ENCODE measurements at places on chromosomes 11 and 22. TPM values are rescaled to one million over a fixed set of nuclear protein-coding genes. Genes with fewer than 3 reads are reported as not detected.

- peak; percentile 46 for DNase-seq
- H3K4me3 ChIP-seq = no peak overlapping the region
- H3K4me1 ChIP-seq = no peaks in the 10 kb centered on the region
- H3K36me3 ChIP-seq = no peaks in the 10 kb centered on the region
Observed at GRCh38 chr11:11798586-11799438, 43.0 kb upstream of the USP47 start.

GRCh38 chr11:67524480-67524808, 1.2 kb upstream of the CABP2 start:
- no peak overlapping the region for H3K27ac ChIP-seq
- H3K4me1 ChIP-seq = no peaks in the 10 kb centered on the region
- H3K36me3 ChIP-seq = no peaks in the 10 kb centered on the region
- H3K27me3 ChIP-seq = peaks cover 5% of the 10 kb centered on the region

DNA sequence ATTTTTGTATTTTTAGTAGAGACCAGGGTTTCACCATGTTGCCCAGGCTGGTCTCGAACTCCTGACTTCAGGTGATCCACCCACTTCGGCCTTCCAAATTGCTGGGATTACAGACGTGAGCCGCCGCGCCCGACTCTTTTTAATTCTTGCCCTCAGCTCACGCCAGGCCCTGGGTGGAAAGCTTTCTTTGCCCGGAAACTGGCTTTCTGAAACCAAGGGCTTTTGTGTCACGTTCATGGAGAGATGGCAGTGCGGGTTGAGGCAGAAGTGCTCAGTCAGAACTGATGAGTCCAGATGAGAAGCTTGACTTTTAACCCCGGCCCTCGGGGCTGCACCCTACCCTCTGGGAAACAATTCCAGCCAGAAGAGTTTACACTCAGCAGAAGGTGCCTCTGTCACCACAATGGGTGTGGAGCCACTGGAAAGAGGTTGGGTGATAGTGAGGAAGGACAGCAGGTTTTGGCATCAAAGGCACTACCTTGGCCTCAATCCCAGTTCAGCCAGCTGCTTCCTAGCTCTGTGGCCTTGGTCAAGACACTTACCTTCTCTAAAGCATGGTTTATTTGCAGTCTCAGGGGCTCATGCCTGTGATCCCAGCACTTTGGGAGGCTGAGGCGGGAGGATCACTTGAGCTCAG, 890 bp upstream of the ARFGAP3 start:
- no peak for DNase-seq
- no peak overlapping the region for H3K27ac ChIP-seq
- peaks cover 22% of the 10 kb centered on the region for H3K4me1 ChIP-seq
- H3K27me3 ChIP-seq = no peaks in the 10 kb centered on the region

DNA sequence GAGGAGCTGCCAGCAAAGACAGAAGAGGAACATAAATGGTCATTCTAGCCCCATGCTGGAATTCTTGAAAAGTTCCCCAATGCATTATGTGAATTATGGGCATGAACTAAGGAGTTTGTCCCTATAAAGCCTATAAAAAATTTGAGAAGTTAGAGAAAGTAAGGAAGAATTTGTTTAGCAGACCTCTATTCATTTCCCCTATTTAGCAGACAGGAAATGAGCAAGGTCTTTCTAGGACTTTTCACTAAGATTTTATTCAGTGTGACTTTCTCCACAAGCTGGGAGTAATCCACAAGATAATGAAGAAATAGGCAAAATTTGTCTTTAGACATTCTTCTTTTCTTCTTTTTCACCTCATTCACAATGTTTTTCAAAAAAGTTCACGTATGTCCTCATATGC, 20.0 kb downstream of the PRRG4 start:
- no peaks in the 10 kb centered on the region for H3K4me1 ChIP-seq
- no peaks in the 10 kb centered on the region for H3K36me3 ChIP-seq
- H3K27me3 ChIP-seq = no peaks in the 10 kb centered on the region
- H3K27ac ChIP-seq = no peak overlapping the region
- H3K4me3 ChIP-seq = no peak overlapping the region

- no peak overlapping the region for H3K27ac ChIP-seq
- no peak for DNase-seq
- no peaks in the 10 kb centered on the region for H3K36me3 ChIP-seq
- H3K4me1 ChIP-seq = no peaks in the 10 kb centered on the region
Observed at GRCh38 chr11:78542007-78542406, 32.7 kb downstream of the NARS2 start.

DNA sequence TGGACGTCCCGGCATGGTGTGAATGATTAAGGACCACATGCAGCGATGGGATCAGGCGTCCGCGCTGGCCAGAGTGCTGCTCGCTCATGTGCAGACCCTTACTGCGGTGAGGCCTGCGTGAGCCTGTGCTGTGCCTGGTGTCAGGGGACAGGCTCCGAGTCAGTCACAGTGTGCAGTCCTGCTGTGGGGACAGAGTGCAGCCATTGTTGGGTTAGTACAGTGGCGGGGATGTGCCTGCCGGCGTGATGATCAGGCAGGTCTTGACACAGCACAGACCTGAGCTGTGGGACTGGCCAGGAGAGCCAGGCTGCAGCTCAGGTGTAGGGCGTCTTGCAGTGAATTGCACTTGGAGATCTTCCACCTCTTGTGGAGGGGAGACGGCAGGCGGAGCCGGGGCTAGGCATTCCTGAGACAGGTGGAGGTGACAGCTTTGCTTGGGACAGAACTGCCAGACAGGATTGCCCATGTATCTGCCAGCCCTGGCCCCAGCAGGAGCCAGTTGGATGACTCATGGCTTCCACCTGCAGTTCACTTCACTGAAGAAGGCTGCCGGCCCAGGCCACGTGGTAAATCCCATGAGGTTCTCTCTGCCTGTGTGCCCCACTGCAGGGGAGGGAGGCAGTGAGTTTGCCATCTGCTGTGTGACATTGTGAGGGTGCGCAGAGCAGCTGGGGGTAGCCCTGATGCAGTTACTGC, 17.3 kb downstream of the TRMU start:
- H3K4me3 ChIP-seq = no peak overlapping the region
- no peak overlapping the region for H3K27ac ChIP-seq
- H3K4me1 ChIP-seq = peaks cover 19% of the 10 kb centered on the region

DNA sequence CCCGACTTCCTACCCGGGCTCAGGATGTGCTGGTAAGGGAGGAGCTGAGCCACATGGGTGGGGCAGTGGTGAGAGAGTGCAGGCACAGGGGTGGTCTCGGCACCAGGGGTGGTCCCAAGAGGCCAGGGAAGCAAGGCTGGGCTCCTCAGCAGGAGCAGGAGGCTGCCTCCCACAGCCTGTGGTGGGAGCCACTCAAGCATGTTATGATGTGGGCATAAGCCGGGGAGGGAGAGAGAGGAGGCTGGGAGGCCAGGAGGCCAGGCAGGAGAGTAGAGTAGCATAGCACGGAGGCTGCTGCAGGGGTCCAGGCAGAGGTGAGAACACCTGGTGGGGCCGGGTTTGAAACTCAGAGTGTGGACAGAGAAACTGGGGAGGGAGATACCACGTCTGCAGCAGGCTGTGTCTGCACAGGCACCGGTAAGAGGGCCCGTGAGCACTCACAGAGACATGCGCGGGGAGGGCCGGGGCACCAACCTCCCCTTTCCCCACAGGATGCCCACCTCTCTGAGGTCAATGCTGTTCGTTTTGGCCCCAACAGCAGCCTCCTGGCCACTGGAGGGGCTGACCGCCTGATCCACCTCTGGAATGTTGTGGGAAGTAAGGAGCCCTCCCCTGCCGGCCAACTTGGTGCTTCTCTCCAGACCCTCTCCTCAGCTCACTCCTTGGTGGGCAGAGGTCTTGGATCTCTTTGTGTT, 10.7 kb downstream of the ATG16L2 start:
- H3K27ac ChIP-seq = no peak overlapping the region
- no peaks in the 10 kb centered on the region for H3K36me3 ChIP-seq
- peaks cover 14% of the 10 kb centered on the region for H3K4me1 ChIP-seq
- no peak overlapping the region for H3K4me3 ChIP-seq
- no peaks in the 10 kb centered on the region for H3K27me3 ChIP-seq
- no peak for DNase-seq

P2RX6 gene
- 0.45 TPM for total RNA-seq

APLP2 gene
- 849 TPM for total RNA-seq

CEND1 gene
- total RNA-seq = 0.62 TPM

Data from astrocyte (in vitro differentiated cells and primary cell).